Left kidney (tissue), 8 donors: ENCODE measurements at places on chromosomes 5 and 9.

DNA sequence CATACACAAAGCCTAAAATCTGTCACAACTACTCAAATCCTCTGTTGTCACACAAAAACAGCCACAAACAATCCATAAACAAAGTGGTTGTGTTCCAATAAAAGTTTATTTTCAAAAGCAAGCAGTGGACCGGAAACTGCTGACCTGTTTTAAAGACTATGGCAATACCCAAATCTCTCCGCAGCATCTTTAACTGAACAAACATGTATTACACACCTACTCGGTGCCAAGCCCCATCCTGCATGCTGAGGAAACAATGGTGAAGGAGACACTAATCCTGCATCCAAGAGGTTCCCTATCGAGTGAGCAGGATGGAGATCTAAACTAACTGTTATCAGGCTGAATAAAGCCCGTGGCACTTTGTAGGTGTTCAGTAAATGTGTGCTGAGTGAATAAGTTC lies 11.2 kb downstream of the CDK5RAP2 start:
- no peak for DNase-seq

DNA sequence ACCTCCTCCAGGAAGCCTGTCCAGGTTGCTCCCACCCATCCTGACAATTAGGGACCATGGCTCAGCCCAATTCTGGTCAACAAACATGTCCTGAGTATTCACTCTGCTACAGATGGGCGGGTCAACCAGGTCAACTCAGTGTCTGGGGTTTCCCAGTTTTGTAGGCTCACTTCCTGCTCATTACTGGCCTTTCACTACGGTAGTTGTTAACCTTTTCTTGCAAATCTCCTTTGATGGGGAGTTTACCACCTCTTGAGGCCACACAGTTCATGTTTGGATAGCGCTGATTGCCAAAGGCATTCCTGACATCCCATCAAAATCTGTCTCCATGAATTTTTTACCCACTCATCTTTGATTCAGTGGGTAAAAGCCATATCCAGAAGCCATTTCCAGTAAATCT lies 13.8 kb downstream of the TMEM8B start:
- DNase-seq, result no peak

DNA sequence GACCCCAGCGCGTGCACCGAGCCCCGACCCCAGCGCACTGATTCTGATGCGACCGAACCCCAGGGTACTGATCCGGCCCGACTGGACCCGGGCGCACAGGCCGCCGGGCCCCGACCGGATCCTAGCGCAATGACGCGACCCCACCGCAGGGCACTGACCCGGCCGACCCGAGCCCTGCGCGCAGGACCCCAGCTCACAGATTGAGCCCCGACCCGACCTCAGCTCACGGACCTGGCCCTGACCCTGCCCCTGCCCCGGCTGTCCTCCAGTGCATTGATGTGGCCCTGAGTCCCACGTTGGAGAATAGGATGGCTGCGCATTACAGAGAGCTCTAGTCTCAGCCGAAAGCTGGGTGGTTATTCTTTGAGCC lies 438 bp downstream of the TRIP13 start:
- no peak for DNase-seq

DNA sequence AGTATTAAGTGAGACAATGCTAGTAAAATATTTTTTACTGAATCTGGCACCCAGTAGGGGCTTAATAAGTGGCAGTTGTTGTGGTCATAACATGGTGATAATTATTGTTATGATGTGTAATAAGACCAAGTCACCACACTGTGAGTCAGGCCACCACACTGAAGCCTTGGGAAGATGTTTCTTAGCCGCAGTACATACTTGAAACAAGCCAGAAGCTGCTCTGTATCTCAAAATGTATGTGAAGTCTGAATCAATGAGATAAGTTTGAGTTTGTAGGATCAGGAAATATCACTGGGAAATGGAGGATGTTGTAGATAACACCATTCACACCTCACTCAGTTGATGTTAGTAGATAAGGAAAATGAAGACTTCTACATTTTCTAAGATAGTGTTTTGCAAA lies 51.3 kb upstream of the PTPN3 start:
- DNase-seq, result no peak

- DNase-seq, result no peak
Measured at GRCh38 chr9:37053684-37054362, 19.8 kb upstream of the PAX5 start.

- DNase-seq, result no peak
Measured at GRCh38 chr9:83410701-83411100, 127.5 kb downstream of the FRMD3 start.
